ENCODE measurements at places on chromosomes 6 and 20.

GRCh38 chr6:169587975-169588374 lies 113.9 kb downstream of the WDR27 start:
- DNase-seq, result no peak

GRCh38 chr6:13681305-13682061 lies 30.2 kb downstream of the RANBP9 start:
- DNase-seq, result no peak

DNA sequence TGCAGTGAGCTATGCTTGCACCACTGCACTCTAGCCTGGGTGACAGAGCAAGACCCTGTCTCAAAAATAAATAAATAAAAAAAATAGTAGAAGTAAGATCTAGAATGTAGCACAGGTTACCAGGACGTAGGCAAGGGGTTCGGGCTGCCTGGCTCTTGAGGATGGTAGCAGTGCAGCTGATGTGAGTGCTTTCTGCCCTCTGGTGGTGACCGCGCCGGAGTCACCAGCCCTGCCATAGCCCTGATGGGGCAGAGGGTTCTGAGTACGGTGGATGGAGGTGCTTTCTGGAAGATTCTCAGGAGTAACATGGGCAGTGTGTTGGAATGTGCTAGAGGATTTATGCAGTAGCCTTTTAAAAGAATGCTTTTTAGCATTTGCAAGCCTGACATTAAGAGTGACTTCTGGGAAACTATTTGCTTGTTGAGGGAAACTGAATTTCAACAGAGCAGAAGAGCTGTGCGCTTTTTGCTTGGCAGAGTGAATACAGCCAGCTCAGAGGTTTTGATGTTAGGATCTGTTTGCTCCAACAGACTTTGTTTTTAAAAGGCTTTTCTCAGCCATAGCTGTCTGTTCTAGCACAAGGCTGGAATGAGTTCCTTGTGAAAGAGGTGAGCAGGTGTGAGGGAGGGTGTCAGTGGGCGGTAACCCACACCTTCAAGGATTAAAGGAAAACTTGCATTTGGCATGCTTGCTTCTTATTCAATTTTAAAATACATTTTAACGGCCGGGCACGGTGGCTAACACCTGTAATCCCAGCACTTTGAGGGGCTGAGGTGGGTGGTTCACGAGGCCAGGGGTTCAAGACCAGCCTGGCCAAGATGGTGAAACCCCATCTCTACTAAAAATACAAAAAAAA lies 65.9 kb downstream of the PTPN1 start:
- peak; percentile 43 for DNase-seq

DNA sequence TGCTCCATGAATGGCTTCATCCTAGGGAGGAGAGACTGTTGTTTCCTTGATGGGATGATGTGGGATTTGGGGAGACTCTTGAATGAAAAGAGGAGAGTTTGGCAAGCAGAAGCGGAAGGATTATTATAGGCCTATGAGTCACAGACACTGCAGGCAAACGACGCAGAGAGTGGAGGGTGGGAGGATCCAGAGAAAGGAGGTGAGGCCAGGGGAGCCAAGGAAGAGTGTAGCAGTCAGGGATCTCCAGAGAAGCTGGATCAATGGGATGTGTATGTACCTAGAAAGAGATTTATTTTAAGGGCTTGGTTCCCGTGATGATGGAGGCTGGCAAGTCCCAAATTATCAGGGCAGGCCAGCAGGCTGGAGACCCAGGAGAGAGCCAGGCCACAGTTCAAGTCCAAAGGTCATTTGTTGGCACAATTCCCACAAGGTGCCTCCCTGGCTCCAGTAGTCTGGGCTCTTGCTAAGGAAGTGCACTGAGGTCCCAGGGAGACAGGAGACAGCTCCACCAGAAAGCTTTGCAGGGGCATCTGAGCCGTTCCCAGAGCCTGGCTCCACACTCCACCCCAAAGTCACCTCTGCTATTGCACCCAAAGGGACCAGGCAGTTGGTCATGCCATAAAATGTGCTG lies 76.0 kb downstream of the ADTRP start:
- DNase-seq, result no peak

- no peak for DNase-seq
Measured at GRCh38 chr6:165268987-165269386, 40.4 kb downstream of the C6orf118 start.

DNA sequence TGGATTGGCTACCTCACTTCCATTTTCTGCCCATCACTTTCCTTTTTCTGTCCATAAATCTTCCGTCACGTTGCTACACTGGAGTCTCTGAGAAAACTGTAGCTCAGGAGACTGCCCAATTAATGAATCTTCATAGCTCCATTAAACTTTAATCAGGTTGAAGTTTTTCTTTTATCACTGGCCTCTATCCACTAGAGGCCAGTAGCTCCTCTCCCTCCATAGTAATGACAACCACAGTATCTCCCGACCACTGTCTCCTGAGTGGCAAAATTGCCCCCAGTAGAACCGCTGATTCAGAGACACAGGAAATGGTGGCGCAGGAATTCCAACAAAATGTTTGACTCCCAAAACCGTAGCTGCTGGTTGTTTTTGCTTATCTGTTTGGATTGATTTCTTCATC lies 18.4 kb upstream of the DOK5 start:
- DNase-seq, result no peak

DNA sequence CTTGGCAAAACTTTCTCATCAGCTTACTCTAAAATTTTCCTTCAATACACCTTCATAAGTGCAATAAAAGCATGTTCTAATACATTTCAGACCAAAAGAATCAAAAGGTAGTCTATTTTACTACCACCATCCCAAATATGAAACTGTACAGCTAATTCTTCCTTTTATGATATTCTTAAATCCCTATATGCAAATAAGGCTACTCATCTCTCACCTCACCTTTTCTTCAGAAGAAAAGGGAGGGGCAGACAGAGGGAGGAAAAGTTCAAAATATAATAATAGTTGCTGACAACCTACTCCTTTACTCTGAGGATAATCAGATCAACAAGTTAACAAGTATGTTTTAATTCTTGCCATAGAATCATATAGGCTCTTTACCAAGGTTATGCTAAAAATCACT lies 7.4 kb downstream of the C6orf120 start:
- DNase-seq, result no peak

DNA sequence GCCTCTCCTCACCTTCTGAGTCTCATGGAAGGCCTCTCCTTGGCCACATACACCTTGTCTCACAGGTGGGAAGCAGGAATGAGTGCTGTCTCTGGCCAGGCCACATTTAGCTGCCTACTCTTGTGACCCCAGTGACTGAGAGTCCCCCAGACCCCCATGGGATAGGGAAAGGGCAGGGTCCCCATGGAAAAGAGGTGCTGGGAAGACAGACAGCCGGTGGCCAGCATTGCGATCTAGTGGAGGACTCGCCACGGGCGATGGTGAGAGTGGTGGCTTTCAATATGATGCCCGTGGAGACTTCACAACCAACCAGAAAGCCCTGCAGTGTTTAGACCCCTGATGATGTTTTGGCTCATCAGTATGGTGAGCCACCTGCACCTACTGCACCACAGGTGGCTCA lies 19.8 kb downstream of the MANBAL start:
- no peak for DNase-seq

DNA sequence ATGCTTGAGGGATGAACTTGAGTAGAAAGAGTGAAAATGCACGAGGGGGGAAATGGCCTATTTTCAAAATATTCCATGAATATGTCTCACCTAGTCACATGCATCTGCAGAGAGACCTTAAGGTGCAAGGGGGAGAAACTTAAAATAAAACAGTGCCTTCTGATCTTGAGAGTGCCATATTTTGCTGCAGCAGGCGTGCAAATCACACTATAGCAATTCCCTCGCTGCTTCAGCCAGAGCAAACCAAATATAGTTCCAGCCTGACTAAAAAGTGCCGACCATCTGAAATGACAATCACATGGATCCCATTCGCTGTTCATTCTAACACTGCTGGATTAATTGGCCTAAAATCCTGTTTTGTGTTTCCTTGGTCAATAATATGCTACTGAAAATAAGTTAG lies 26.3 kb downstream of the KIAA0319 start:
- DNase-seq, result no peak

- DNase-seq, result no peak
Measured at GRCh38 chr6:152124429-152125074, 317.1 kb downstream of the ESR1 start.

DNA sequence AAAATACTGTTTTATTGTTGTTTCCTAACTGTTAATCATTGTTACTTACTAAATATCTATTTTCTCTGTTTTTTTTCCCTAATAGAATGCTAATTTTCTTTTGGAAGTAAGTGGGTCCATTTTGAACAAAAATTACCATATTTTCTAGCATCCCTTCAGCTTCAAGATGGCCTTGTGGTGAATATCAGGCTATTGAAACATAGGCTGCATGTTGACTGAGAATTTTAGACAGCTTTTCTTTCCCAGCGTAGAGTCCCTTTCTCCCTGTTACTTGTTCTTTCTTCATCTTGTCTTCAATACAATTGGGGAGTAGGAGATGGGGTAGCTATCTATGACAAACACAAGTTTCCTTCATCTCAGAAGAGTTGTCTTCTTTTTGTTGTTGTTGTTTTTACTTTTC lies 397.0 kb downstream of the DOK5 start:
- no peak for DNase-seq

GRCh38 chr20:31838646-31839292 lies 6.6 kb downstream of the FOXS1 start:
- DNase-seq, result no peak

- no peak for DNase-seq
Measured at GRCh38 chr6:169638388-169638787, 63.4 kb downstream of the WDR27 start.

- no peak for DNase-seq
Measured at GRCh38 chr6:108260126-108260808, 573 bp downstream of the SNX3 start.

- no peak for DNase-seq
Measured at GRCh38 chr6:32947552-32948465, 5.1 kb downstream of the HLA-DMA start.

GRCh38 chr6:114989279-114989964 lies 646.6 kb upstream of the HS3ST5 start:
- DNase-seq, result no peak

- no peak for DNase-seq
Measured at GRCh38 chr6:37985355-37985754, 165.8 kb downstream of the ZFAND3 start.

- no peak for DNase-seq
Measured at GRCh38 chr20:1491281-1491840, at the start of gene SIRPB2. Gene SIRPB2, minus strand, starts transcription at chr20:1491420. Its CDS starts 61 bp downstream, at chr20:1491359.

DNA sequence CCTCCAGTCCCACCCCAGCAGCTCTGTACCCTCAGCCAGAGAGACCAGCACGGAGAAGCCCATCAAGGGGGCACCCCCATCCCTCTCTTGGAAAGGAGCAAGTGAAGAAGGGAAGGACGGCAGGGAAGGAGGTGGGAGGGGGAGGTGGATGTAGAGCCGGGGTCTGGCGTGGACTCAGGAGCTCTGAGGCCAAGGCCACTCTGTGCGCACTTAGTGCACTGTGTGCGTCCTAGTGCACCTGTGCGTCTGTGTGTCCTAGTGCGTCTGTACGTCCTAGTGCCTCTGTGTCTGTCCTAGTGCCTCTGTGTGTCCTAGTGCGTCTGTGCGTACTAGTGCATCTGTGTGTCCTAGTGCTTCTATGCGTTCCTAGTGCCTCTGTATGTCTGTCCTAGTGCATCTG lies 54.2 kb downstream of the DSTN start:
- DNase-seq, result no peak

- no peak for DNase-seq
Measured at GRCh38 chr6:6661684-6662083, 73.2 kb downstream of the LY86 start.

- no peak for DNase-seq
Measured at GRCh38 chr20:40100261-40100660, 588.8 kb downstream of the MAFB start.

- DNase-seq, result no peak
Measured at GRCh38 chr6:38997128-38997761, 51.3 kb upstream of the GLP1R start.

GRCh38 chr20:48094944-48095343 lies 309.7 kb upstream of the SULF2 start:
- DNase-seq, result no peak

DNA sequence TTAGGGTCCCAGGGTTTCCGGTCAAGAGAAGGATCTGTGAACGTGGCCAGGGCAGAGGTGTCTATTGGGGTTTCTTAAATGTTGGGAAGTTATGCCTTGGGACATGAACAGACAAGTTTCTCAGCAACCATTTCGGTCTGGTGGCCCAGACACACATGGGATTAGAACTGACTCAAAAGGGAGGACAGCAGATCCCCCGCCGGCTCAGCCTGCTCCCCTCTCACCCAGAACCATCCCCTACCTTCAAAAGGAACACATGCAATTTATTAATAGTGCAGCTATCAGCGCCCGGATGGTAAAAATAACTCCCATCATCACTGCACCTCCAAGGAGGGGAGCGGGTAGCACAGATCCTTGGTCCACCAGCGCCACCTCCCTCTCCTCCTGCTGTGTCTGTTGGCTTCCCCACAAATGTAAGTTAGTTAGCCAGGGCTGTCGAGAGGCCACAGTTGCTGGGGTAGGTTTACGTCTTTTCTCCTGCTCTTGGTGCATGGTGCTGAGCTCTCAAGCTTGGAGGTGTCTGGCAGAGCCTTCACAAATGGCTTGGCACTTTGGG lies 77.1 kb downstream of the TRAM2 start:
- no peak for DNase-seq

DNA sequence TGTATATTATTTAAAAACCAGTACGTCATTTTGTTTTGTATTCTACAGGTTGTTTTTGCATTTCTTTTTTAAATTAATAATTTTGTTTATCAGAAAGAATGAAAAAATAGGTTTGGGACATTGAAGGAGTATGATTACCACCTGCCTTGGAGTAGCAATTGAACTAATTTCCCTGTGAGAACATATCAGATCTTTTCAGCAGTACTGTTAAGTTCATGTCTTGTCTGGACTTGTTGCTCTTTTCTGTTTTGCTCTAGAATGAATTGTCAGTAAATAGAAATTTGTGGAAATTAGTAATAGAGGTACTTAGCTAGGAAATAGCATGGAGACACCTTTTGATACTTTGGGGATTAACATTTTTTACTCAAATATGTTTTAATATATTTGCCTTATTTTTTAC lies 24.3 kb downstream of the HSF2 start:
- no peak for DNase-seq

- no peak for DNase-seq
Measured at GRCh38 chr6:136411025-136411325, 121.3 kb upstream of the BCLAF1 start.

DNA sequence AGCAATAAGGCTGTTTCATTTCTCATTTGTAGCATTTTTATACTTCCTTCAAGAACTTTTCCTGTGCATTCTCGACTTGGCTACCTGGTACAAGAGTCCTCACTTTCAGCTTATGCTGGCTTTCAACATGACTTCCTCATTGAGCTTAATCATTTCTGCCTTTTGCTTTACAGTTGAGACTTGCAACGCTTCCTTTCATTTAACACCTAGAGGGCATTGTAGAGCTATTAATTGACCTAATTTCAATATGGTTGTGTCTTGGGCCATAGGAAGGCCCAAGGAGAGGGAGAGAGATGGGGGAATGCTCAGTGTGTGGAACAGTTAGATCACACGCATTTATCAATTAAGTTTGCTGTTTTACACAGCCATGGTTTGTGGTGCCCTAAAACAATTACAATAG lies 37.2 kb downstream of the SLC22A2 start:
- DNase-seq, result no peak

Measured in stimulated activated CD8-positive, alpha-beta memory T cell treated with anti-CD3 and anti-CD28 coated beads, Interleukin-2, amount 100 ng/mL, for 1 hour (primary cell).